Motor neuron (in vitro differentiated cells): ENCODE measurements at places on chromosomes 5 and 9. TPM values are rescaled to one million over a fixed set of nuclear protein-coding genes. Genes with fewer than 3 reads are reported as not detected.

The NUTM2G gene
- 0.65 and 0.69 TPM in 2 replicates for total RNA-seq

The LCN15 gene
- 0.23 and 0.47 TPM in 2 replicates for total RNA-seq

The MYOZ3 gene
- 1.4 and 1.7 TPM in 2 replicates for total RNA-seq

The ROPN1L gene
- total RNA-seq = 0.41 and 1.6 TPM in 2 replicates

The PTGER4 gene
- 10.6 and 12.0 TPM in 2 replicates for total RNA-seq

The GNG10 gene
- 16.4 and 17.5 TPM in 2 replicates for total RNA-seq

The TLE4 gene
- 89.1 and 93.9 TPM in 2 replicates for total RNA-seq

The BRIX1 gene
- total RNA-seq = 27.4 and 28.6 TPM in 2 replicates

The TAF7 gene
- total RNA-seq = 88.0 and 88.1 TPM in 2 replicates

The TAF11L10 gene
- total RNA-seq = 4.0 TPM in 1 of 2 replicates, not detected in the other

The CRB2 gene
- 13.2 and 13.8 TPM in 2 replicates for total RNA-seq

The PCDHA10 gene
- 2.6 and 3.0 TPM in 2 replicates for total RNA-seq

The LHX6 gene
- 0.50 and 0.54 TPM in 2 replicates for total RNA-seq

The PCDHGB6 gene
- 38.7 and 38.9 TPM in 2 replicates for total RNA-seq

The BAG1 gene
- 35.1 and 35.8 TPM in 2 replicates for total RNA-seq

The OBP2B gene
- 0.33 and 0.97 TPM in 2 replicates for total RNA-seq

The KCNIP1 gene
- 14.3 and 16.7 TPM in 2 replicates for total RNA-seq

The PCDHGB1 gene
- total RNA-seq = 0.46 and 0.50 TPM in 2 replicates

The NCS1 gene
- total RNA-seq = 12.0 and 16.0 TPM in 2 replicates

The PCDHGA8 gene
- 0.11 and 0.38 TPM in 2 replicates for total RNA-seq

The C5orf24 gene
- total RNA-seq = 39.5 and 42.4 TPM in 2 replicates

The FBLL1 gene
- total RNA-seq = 3.2 and 5.3 TPM in 2 replicates

The BTNL9 gene
- 1.1 and 2.5 TPM in 2 replicates for total RNA-seq

The TNFSF15 gene
- 0.85 and 1.6 TPM in 2 replicates for total RNA-seq

The TMEM215 gene
- total RNA-seq = not detected in 2 replicates

The CNTNAP3 gene
- 0.11 TPM in 1 of 2 replicates, not detected in the other for total RNA-seq

The DPP7 gene
- 157 and 184 TPM in 2 replicates for total RNA-seq

The WNT8A gene
- total RNA-seq = 0.30 TPM in 1 of 2 replicates, not detected in the other

The IFNB1 gene
- not detected in 2 replicates for total RNA-seq

The GMCL2 gene
- not detected in 2 replicates for total RNA-seq

The SAPCD2 gene
- 11.2 and 12.5 TPM in 2 replicates for total RNA-seq

The GPX3 gene
- total RNA-seq = 4.7 and 7.5 TPM in 2 replicates

The ZBTB26 gene
- total RNA-seq = 8.0 and 8.1 TPM in 2 replicates

The SLC34A3 gene
- 0.21 TPM in 1 of 2 replicates, not detected in the other for total RNA-seq

The PAX5 gene
- total RNA-seq = 0.55 and 1.1 TPM in 2 replicates

The NDFIP1 gene
- total RNA-seq = 98.7 and 103 TPM in 2 replicates

The LCNL1 gene
- 0.09 and 0.21 TPM in 2 replicates for total RNA-seq

The CYFIP2 gene
- 95.8 and 105 TPM in 2 replicates for total RNA-seq

The AK1 gene
- total RNA-seq = 34.4 and 38.3 TPM in 2 replicates

The ERGIC1 gene
- total RNA-seq = 43.3 and 44.8 TPM in 2 replicates

The AK8 gene
- total RNA-seq = 0.99 and 1.3 TPM in 2 replicates

The PRELID1 gene
- total RNA-seq = 118 and 154 TPM in 2 replicates

The HTR1A gene
- 0.38 TPM in 1 of 2 replicates, not detected in the other for total RNA-seq

The CCIN gene
- 0.36 and 0.45 TPM in 2 replicates for total RNA-seq

The CD72 gene
- total RNA-seq = 1.4 and 2.4 TPM in 2 replicates
